ENCODE measurements at places on chromosomes 1 and 21. TPM values are rescaled to one million over a fixed set of nuclear protein-coding genes. Genes with fewer than 3 reads are reported as not detected.

Gene ERICH3
- total RNA-seq, result 0.05 TPM

Gene CTSE
- not detected for total RNA-seq

Gene C1orf174
- 25.5 TPM for total RNA-seq

Gene KCTD3
- total RNA-seq, result 3.4 TPM

Gene TRABD2B
- total RNA-seq, result not detected

Gene SHC1
- 80.8 TPM for total RNA-seq

Gene NMNAT2
- 0.28 TPM for total RNA-seq

Gene MROH7
- 0.05 TPM for total RNA-seq

Gene SLC44A3
- total RNA-seq, result 0.25 TPM

Gene C1orf116
- not detected for total RNA-seq

Gene TCHH
- total RNA-seq, result 0.05 TPM

Gene LYPD8
- total RNA-seq, result not detected

Gene MIB2
- total RNA-seq, result 37.5 TPM

Gene YBEY
- 12.1 TPM for total RNA-seq

Gene ADAMTSL4
- 1.4 TPM for total RNA-seq

Gene C1orf185
- not detected for total RNA-seq

Gene GABRD
- total RNA-seq, result not detected

Gene SLC26A9
- not detected for total RNA-seq

Gene HFM1
- total RNA-seq, result not detected

All from activated CD4-positive, alpha-beta memory T cell treated with anti-CD3 and anti-CD28 coated beads, Interleukin-2, amount 10 ng/mL, durations not matched to agents 7 days and 5 days (primary cell).